ENCODE measurements at places on chromosomes 1 and 21.

GRCh38 chr1:157968946-157969345, 24.5 kb upstream of the KIRREL1 start:
- peak; percentile 23 for ATAC-seq
- peaks cover 1% of the 10 kb centered on the region for H3K27me3 ChIP-seq
- H3K27ac ChIP-seq = peak overlapping the region; percentile 15
- H3K4me3 ChIP-seq = no peak overlapping the region
- H3K36me3 ChIP-seq = no peaks in the 10 kb centered on the region

GRCh38 chr1:147486876-147487656, 54.2 kb upstream of the BCL9 start:
- ATAC-seq = no peak
- peaks cover 16% of the 10 kb centered on the region for H3K27me3 ChIP-seq
- H3K36me3 ChIP-seq = no peaks in the 10 kb centered on the region
- H3K4me3 ChIP-seq = no peak overlapping the region

DNA sequence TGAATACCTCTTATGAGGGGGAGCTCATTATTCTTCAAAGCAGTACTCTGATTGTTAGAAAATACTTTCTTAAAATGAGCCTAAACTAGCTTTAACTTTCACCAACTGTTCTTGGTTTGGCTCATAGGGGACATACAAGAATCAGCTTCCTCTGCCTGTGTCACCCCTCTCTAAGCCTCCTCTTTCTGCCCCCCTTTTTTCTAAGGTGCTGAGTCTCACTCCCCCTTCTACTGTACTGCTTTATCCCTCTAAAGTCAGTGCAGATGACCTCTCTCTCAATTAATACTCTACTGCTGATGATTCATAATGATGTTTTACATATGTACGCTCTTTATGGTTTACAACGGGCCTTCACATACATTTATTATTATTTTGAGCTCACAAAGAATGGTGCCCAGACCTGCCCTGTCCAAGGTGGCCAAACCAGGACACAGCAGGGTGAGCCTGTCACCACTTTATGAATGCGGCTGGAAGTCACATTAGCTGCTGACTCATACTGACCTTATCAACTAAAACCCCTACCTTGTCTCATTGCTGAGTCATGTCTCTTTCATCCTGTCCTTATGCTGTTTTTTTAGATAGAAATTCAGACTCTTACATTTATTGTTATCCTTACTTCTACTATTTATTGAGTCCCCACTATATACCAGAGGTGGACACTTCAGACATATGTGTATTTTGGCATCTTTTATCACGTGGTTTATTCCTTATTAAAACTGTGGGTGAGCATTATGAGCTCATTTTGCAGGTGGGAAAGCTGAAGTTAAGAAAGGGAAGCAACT, 126.9 kb downstream of the RNF220 start:
- no peak overlapping the region for H3K4me3 ChIP-seq
- H3K4me1 ChIP-seq = no peaks in the 10 kb centered on the region
- no peaks in the 10 kb centered on the region for H3K36me3 ChIP-seq

- H3K27me3 ChIP-seq = no peaks in the 10 kb centered on the region
- no peak overlapping the region for H3K27ac ChIP-seq
- no peak for ATAC-seq
- no peak overlapping the region for H3K4me3 ChIP-seq
- H3K36me3 ChIP-seq = no peaks in the 10 kb centered on the region
These were observed 318.9 kb downstream of the OMA1 start for GRCh38 chr1:58227604-58228003.

DNA sequence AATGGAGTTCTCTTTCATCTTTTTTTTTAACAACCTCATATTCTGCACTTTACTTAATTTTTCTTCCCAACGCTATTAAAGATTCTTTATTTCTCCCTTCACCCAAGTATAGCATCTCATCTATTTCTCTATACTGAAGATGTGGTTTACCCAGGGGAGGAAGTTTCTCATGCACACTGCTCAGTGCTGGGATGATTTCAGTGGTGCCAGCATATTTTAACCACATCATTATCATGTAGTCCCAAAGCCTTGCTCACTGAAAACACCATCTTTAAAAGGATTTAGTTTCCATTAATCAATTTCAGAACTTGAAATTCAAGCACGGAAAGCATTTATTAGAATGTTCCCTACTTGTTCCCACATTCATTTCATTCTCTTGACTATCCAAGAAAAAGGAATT, 725.7 kb downstream of the USP25 start:
- H3K27me3 ChIP-seq = no peaks in the 10 kb centered on the region
- H3K36me3 ChIP-seq = no peaks in the 10 kb centered on the region
- H3K4me1 ChIP-seq = no peaks in the 10 kb centered on the region
- H3K4me3 ChIP-seq = no peak overlapping the region
- ATAC-seq = no peak
- H3K27ac ChIP-seq = no peak overlapping the region

- H3K36me3 ChIP-seq = no peaks in the 10 kb centered on the region
- no peak overlapping the region for H3K27ac ChIP-seq
- ATAC-seq = no peak
These were observed 16.6 kb upstream of the IL19 start for GRCh38 chr1:206754011-206754410.

All from gastroesophageal sphincter (tissue), 4 donors.